Calu3 (cell line): ENCODE measurements at places on chromosomes 3 and 15. TPM values are rescaled to one million over a fixed set of nuclear protein-coding genes. Genes with fewer than 3 reads are reported as not detected.

CD200R1 gene
- not detected in 2 replicates for total RNA-seq

NPAP1 gene
- total RNA-seq, result not detected in 2 replicates

DNA sequence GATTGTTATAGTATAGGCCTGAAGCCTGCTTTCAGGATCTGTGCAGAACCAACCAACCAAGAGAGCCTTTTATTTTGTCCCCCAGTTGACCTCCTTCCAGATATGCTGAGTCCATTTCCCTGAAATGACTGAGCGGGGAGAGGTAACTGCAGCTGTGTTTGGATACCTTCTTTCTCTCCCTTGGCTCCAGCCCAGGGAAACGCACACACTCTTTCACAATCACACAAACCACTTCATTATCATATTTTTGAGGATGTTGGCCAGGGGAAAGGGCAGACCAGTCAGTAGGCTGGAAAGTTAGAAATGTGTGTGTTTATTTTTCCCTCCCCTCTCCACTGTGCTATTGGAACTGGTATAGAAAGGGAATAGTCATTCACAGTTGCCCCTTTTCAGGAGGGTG lies 417.7 kb upstream of the TBL1XR1 start:
- peak overlapping the region; percentile 28 for H3K27ac ChIP-seq
- H3K36me3 ChIP-seq, result no peaks in the 10 kb centered on the region
- peak; percentile 85 for DNase-seq
- no peak overlapping the region for H3K4me3 ChIP-seq

DNA sequence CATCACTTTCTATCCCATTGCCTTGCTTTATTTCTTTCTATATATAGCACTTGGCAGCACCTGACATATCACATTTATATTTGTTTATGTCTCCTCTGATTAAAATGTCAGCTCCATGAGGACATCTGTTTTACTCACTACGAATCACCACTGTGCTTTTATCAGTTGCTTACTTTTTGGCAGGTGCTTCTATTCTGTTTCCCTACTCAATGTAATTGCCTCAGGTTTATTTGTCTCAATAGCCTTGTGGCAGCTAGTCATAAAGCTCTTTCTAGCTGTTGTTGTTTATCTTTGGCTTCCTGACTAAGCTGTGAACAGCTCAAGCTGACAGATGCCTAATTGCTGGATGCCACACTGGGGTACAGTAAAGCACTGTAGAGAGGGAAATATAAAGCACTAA lies 85.5 kb downstream of the VPS13C start:
- peaks cover 22% of the 10 kb centered on the region for H3K36me3 ChIP-seq
- DNase-seq, result no peak
- no peaks in the 10 kb centered on the region for H3K27me3 ChIP-seq
- H3K27ac ChIP-seq, result no peak overlapping the region

DNAJA4 gene
- 52.1 and 53.6 TPM in 2 replicates for total RNA-seq

GRCh38 chr3:6060251-6060650 lies 800.7 kb upstream of the GRM7 start:
- no peaks in the 10 kb centered on the region for H3K4me1 ChIP-seq
- H3K4me3 ChIP-seq, result no peak overlapping the region
- no peaks in the 10 kb centered on the region for H3K36me3 ChIP-seq
- no peak for DNase-seq
- H3K27ac ChIP-seq, result no peak overlapping the region

B4GALT4 gene
- total RNA-seq, result 38.7 and 48.1 TPM in 2 replicates

C3orf22 gene
- total RNA-seq, result not detected in 2 replicates

DNA sequence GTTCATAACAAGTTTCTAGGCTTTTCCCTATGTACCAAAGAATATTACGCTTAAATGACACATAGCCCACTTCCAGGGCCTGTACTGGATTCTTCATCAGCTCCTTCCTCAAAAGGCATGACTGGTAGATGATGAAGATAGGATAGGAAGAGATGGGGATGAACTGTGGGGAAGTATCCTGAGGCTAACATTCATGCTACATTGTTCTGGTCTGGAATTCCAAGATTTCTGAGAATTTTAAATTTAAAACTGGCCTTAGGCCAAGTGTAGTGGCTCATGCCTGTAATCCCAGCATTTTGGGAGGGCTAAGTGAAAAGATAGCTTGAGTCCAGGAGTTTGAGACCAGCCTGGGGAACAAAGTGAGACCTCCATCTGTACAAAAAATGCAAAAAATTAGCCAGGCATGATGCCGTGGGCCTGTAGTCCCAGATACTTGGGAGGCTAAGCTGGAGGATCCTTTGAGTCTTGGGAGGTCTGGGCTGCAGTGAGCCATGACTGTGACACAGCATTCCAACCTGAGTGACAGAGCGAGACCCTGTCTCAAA lies 160.1 kb upstream of the PLAAT1 start:
- H3K4me1 ChIP-seq, result peaks cover 21% of the 10 kb centered on the region
- H3K27me3 ChIP-seq, result no peaks in the 10 kb centered on the region
- no peaks in the 10 kb centered on the region for H3K36me3 ChIP-seq
- DNase-seq, result no peak
- no peak overlapping the region for H3K4me3 ChIP-seq

DNA sequence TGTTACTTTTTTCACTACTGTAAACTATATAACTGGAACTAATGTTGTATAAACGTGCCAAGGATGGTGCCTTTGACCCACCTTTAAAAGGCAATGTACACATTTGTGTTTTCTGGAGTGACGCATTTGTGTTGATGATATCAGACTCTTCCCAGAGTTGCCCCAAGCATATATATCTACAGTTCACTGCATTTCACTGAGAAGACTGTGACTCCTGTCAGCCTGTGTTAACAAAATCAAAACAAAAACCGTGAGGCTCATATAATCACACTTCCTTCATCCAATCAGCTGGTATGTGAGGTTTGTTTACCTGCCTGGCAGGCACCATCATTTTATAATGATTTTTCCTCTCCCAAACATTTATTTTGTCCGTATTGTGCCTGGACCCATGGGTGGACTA lies 117.6 kb upstream of the ROBO1 start:
- no peaks in the 10 kb centered on the region for H3K36me3 ChIP-seq
- H3K27ac ChIP-seq, result no peak overlapping the region
- no peak overlapping the region for H3K4me3 ChIP-seq
- no peak for DNase-seq
- no peaks in the 10 kb centered on the region for H3K27me3 ChIP-seq
